Stimulated activated CD4-positive, alpha-beta T cell treated with anti-CD3 and anti-CD28 coated beads, Interleukin-1b, Interleukin-23, amount 100 ng/mL, for 1 hour (primary cell): ENCODE measurements at places on chromosomes 16 and 17.

DNA sequence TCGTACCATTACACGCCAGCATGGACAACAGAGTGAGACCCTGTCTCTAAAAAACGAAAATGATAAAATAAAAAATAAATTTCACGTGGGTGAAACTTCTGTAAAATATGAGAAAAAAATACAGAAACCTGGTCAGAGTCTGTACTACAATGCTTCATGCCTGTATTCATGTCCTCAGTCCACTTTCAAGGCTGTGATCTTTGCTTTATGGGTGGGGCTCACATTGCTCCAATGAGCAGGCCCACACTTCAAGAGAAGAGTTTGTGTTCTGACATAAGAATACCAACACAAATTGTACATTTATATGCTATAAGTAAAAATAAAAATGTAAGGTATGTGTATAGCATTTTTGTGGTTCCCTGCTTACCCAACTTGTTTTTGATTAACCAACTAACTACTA lies 32.2 kb upstream of the ABCA3 start:
- no peak for DNase-seq

GRCh38 chr16:10172848-10173655 lies 9.2 kb downstream of the GRIN2A start:
- DNase-seq = no peak

- no peak for DNase-seq
These were observed 16.8 kb downstream of the TPSD1 start for GRCh38 chr16:1272453-1273198.

DNA sequence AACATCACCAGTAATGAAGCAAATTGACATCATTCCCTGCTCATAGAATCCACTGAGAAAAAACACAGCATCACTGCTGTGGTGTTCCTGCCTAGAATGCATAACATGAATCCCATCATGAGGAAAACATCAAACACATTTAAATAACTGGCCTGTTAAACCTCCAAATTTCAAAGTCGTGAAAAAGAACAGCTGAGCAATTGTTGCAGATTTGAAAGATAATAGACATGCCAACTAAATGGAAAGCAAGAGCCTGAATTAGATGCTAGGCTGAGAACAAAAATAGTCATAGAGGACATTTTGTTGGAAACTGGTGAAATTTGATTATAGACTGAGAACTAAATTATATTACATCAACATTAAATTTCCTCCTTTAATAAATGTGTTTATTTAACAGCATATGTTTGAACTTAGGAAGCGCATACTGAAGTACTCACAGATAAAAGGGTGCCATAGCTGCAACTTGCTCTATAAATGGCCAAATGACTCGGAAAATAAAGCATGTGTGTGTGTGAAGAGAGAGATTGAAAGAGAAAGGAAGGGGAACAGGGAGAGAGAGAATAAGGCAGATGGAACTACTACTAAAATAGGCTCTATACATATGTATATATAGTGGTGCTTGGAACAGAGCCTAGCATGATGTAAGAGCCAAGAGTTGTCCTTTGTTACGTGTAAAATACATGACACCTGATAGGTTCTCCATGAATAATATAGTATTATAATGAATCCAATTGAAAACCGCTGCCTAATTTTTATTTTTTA lies 305.0 kb upstream of the MON1B start:
- DNase-seq = no peak

DNA sequence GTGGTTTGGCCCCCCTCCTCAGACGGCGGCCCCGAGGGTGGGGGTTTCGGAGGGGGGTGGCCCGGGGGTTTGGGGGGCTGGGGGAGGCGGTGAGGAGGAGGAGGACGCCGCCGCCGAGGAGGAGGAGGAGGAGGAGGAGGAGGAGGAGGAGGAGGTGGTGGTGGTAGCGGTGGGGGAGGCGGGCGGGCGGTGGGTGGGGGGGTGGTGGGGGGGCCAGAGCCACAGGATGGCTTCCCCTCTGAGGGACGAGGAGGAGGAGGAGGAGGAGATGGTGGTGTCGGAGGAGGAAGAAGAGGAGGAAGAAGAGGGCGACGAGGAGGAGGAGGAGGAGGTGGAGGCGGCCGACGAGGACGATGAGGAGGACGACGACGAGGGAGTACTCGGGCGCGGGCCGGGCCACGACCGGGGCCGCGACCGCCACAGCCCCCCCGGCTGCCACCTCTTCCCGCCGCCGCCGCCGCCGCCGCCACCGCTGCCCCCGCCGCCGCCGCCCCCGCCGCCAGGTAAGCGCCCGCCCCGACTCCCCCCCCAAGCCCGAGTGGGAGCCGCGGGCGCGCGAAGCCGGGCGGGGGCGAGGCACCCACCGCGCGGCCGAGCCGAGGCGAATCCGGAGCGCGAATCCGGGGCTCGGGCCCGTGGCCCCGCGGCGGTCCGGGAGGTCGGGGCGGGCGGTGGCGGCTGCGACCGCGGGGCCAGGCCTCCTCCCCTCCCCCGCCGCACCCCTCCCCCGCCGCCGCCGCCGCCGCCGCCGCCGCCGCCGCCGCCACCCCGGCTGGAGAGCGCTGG lies 3.8 kb upstream of the CHD3 start:
- DNase-seq = no peak

DNA sequence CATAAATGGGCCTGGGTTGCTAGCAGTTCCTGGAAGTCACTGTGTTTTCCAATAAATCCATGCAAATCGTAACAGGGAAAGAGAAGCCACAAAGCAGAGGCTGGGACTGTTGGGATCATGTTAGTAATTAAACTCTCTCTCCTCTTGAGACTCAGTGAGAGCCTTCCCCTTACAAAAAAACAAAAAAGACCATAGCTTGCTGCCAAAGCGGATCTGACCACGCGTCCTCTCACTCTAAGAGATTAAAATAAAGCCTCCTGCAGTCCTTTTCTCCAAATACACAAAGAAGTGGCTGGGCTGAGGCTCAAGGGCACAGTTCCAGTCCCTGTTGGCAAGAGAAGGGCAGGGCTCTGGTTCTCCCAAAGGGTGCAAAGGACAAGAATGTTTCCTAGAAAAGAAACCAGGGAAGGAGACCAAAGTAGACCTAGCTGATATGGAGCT lies 38.5 kb downstream of the PIGL start:
- no peak for DNase-seq
